Naive thymus-derived CD8-positive, alpha-beta T cell (primary cell): ENCODE measurements at places on chromosomes 1 and 21. TPM values are rescaled to one million over a fixed set of nuclear protein-coding genes. Genes with fewer than 3 reads are reported as not detected.
A peak's percentile ranks its signal among the peaks of the same experiment; 100 is the strongest.

GRCh38 chr1:4172644-4173599 lies 272.9 kb upstream of the C1orf174 start:
- no peak overlapping the region for H3K27ac ChIP-seq
- DNase-seq: no peak
- H3K36me3 ChIP-seq: no peaks in the 10 kb centered on the region
- H3K4me3 ChIP-seq: no peak overlapping the region
- peaks cover 8% of the 10 kb centered on the region for H3K27me3 ChIP-seq
- H3K4me1 ChIP-seq: peaks cover 6% of the 10 kb centered on the region

DNA sequence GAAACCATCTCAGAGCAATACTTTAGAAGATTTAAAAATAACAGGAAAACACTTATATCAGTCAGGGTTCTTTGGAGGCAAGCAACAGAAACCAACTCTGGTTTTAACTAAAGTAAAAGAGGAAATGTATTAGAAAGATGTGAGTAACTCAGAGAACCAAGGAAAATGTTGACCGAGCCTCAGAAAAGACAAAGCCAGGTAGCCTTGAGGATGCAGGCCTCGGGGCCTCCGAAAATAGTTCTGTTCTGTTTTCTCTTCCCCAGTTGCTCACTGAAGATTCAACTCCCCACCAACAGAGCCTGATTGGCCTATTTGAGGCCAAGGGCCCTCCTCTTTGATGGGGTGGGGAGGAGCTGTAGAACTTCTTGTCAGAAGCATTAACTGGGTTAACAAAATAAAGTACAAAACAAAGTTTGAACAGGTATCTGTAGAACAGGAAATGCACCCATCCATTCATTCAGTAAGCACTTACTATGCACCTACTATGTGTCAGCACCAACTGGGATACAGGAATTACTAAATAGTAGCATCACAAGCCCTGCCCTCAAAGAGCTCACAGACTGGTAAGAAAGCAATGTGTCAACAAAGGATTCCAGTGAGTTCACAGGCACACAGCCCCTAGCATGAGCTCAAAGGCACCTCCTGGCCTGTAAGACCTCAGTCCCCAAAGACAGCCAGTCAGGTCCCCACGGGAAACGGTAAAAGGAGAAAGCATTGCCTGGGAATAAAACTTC lies 12.6 kb downstream of the SLAMF8 start:
- H3K4me3 ChIP-seq: no peak overlapping the region
- H3K27ac ChIP-seq: peak overlapping the region; percentile 7
- no peaks in the 10 kb centered on the region for H3K27me3 ChIP-seq
- no peak for DNase-seq

Gene C1orf94
- total RNA-seq: not detected

Gene GPR3
- total RNA-seq: not detected

Gene SLC6A17
- total RNA-seq: not detected

DNA sequence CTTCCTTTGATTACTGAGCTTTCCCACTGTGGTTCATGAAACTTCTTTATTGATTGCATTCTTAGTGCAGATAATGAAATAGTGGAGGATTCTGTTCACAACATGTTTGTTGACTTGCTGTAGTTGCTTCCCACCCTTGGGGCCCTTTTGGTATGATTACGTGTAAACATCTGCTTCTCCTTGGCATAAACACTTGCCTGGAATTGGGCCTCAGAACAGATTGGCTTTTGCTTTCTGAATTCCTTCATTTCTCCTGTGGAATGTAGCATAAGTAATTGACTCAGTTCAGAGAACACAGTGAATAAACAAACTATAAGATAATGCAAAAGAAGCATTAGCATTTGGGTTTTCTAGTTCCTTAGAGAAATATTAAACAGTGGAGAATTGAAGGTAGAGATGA lies 59.5 kb upstream of the LAMC2 start:
- no peak overlapping the region for H3K4me3 ChIP-seq
- peaks cover 15% of the 10 kb centered on the region for H3K27me3 ChIP-seq
- DNase-seq: no peak
- no peaks in the 10 kb centered on the region for H3K36me3 ChIP-seq

DNA sequence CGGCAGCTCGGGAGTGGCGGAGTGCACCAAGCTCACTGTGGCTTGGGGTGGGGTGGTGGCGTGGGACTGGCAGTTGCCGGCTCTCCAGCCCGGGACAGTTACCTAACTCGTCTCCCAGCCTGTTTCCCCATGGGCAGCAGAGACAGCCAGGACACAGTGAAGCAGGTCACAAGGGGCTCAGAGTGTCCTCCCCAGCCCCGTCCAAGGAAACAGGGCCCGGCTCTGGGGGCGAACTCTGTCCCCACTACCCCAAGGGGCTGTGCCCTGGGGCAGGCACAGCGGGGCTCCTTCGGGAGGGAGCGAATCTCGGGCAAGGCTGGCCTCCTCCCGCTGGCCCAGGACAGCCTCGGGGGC lies 759 bp downstream of the GPR157 start:
- H3K4me3 ChIP-seq: peak overlapping the region; percentile 88
- peak overlapping the region; percentile 37 for H3K27ac ChIP-seq
- no peaks in the 10 kb centered on the region for H3K27me3 ChIP-seq
- peak; percentile 18 for DNase-seq
- no peaks in the 10 kb centered on the region for H3K36me3 ChIP-seq

GRCh38 chr1:201925981-201926645 lies 20.2 kb downstream of the LMOD1 start:
- no peak for DNase-seq
- no peak overlapping the region for H3K27ac ChIP-seq
- no peaks in the 10 kb centered on the region for H3K4me1 ChIP-seq
- H3K36me3 ChIP-seq: no peaks in the 10 kb centered on the region
- no peak overlapping the region for H3K4me3 ChIP-seq

DNA sequence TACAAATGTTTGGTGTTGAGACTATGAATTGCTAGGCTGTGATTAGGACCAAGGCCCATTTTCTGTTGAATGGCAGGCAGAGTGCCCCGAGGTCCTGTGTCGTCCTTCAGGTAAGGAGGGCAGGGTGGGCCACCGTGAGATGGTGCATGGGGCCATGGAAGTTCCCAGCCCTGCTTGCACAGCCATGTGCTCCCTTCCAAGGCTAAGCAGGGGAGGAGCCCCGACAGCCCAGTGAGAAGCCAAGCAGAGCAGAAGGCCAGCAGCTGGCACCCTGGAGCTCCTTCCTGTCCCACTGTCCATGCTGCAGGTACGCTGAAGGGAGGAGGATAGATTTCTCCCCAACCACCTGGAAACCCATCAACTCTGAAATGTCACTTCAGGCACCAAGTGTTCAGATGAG lies 8.2 kb upstream of the NUAK2 start:
- no peak overlapping the region for H3K27ac ChIP-seq
- no peaks in the 10 kb centered on the region for H3K36me3 ChIP-seq
- no peak for DNase-seq
- H3K4me3 ChIP-seq: no peak overlapping the region

DNA sequence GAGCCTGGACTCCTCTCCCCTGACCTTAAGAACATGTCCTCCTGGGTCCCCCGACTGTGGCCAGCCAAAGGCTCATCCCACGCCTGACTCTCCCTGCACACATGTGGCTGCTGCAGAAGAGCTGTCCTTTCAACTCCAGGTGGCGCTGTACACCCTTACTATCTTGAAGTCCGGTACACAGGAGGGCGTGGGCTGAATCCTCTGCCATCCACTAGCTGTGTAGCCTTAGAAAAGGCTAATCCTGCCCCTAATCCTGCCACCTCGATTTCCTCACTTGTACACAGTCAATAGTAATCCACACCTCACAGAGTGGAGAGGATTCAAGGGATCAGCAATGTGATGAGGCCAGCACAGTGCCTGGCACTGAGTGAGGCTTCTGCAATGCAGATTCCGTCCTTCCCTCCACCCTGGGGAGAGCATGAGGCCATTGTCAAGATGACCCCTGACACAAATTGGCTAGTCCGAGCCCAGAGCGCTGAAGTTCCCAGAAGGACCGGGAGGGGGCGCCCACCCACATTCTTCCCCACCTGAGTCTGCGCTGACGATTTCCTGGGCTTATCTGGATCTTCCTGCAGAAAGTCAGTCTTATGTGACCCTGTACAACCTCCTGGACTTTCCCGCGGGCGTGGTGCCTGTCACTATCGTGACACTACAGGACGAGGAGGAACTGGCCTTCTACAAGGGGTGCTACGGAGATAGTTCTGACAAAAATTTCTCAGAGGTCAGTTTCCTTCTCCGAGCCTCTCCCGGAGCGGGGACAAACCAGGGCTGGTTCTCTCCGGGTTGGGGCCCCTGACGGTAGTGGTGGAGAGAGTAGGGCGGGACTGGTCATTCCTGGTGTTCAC lies 47.1 kb upstream of the DMBX1 start:
- peaks cover 19% of the 10 kb centered on the region for H3K4me1 ChIP-seq
- DNase-seq: peak; percentile 65
- peaks cover 24% of the 10 kb centered on the region for H3K27me3 ChIP-seq
- peak overlapping the region; percentile 73 for H3K27ac ChIP-seq

DNA sequence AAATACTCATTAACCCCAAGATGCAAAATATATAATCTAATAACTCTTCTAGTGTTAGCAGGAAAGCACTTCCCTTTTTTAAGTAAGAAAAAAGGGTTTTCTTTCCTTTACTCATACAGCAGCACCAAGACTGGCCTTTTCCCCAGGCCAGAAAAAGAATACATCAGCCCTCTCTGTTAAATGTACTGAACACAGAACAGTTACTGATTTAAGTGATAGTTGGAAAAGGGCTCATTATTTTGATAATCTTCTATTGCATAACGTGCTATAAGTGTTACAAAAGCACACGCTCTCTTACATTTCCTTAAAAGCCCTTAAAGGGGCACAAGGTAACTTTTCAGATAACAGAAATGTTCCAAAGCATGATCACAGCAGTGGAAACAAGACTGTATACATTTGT lies 142.9 kb downstream of the TIAM1 start:
- H3K4me1 ChIP-seq: peaks cover 3% of the 10 kb centered on the region
- H3K27me3 ChIP-seq: no peaks in the 10 kb centered on the region
- H3K27ac ChIP-seq: no peak overlapping the region
- no peaks in the 10 kb centered on the region for H3K36me3 ChIP-seq
- H3K4me3 ChIP-seq: no peak overlapping the region

Gene PLA2G2A
- total RNA-seq: not detected

DNA sequence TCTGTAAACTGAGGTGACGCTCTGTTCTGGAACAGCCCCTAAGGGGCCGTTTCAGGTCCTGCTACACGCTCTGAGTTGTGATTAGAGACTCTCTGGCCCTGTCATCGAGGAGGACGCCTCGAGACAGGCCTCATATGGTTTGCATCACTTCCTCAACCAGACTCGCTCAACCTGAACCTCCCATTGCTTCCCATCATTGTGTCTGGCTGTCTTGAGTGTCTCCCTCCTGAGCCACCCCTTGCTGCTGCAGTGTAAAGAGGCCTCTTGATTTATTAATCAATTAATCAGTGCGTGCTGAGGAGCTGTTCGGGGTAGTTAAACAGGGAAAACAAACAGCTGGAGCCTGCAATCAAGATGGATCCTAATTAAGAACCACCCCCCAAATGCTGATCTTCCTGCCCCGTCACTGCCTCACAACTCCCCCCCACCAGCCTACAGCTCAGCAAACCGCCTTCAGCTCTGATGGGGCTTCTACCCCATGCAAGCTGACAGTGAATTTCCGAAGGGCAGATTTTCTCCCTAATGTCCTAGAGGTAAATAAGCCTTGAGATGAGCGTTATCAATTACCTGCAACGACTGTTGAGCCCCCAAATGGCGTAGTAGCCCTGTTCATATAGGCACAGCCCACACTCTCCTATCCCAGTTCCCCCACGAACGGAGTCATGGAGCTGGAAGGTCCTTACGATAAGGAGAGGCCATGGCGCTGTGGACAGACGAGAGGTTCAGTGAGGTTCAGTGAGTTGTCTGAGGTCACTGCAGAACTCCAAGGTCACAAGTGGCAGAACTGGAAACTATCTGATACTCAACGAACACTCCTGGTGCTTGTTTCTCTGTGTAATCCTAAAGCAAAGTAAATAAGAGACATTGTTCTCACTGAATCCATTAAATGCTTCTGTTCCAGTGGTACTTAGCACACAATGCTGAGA lies 210.6 kb downstream of the KIF26B start:
- H3K4me1 ChIP-seq: peaks cover 7% of the 10 kb centered on the region
- no peak overlapping the region for H3K4me3 ChIP-seq
- no peaks in the 10 kb centered on the region for H3K27me3 ChIP-seq

Gene LMX1A
- total RNA-seq: not detected

DNA sequence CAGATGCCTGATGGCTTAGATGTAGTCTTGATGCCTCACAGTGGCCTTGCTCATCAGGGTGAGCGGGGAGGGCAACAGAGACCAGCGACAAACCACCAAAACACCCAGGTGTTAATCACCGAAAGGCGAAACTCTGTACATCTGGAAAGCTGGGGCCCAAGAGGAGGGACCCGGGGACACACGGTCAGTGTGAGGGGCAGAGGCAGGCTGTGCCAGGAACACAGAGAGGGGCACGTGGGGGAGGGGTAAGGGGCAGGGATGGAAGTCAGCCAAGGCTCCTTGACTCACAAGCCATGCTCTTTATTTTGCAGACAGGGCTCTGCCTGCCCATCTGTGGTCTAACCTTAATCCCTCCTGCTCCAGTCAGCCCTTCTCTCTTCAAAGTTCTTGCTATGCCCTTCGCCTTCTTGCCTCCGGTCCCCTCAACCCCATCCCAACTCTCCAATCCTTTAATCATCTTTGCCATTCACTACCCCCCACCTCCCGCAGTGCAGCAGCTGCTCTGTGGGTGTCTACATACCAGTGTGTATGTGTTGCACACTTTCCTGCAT lies 4.3 kb downstream of the MEF2D start:
- peaks cover 77% of the 10 kb centered on the region for H3K4me1 ChIP-seq
- no peaks in the 10 kb centered on the region for H3K27me3 ChIP-seq
- H3K36me3 ChIP-seq: peaks cover 27% of the 10 kb centered on the region
- no peak for DNase-seq

DNA sequence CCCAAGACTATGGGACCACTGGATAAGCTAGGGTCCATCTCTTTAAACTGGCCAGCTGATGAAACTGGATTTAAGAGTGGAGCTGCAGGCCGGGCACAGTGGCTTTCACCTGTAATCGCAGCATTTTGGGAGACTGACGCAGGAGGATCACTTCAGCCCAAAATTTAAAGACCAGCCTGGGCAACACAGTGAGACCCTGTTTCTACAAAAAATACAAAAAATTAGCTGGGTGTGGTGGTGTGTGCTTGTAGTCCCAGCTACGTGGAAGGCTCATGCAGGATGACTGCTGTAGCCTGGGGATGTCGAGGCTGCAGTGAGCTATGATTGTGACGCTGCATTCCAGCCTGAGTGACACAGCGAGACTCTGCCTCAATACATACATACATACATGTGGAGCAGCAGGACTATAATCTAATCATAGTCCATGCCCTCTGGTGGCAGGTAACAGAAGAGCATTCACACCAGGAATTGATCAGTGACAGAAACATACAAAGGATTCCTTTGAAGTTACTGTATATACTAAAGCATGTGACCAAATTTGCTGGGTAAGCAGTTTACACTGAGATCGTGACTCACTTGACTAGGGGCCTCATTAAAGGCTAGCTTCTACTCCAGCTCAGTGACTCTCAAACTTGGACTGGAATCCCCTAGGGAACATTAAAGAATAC lies 101.5 kb upstream of the SLFNL1 start:
- DNase-seq: no peak
- H3K27me3 ChIP-seq: no peaks in the 10 kb centered on the region
- H3K4me1 ChIP-seq: no peaks in the 10 kb centered on the region
- no peak overlapping the region for H3K4me3 ChIP-seq
- no peak overlapping the region for H3K27ac ChIP-seq

Gene ROR1
- 0.44 TPM for total RNA-seq

GRCh38 chr1:78224861-78225552 lies 179.2 kb downstream of the GIPC2 start:
- H3K4me1 ChIP-seq: no peaks in the 10 kb centered on the region
- no peak overlapping the region for H3K27ac ChIP-seq
- H3K27me3 ChIP-seq: peaks cover 49% of the 10 kb centered on the region
- H3K4me3 ChIP-seq: no peak overlapping the region
- no peak for DNase-seq

GRCh38 chr1:11721311-11721710 lies 14.6 kb upstream of the AGTRAP start:
- H3K27ac ChIP-seq: no peak overlapping the region
- H3K4me1 ChIP-seq: peaks cover 15% of the 10 kb centered on the region
- DNase-seq: no peak
- H3K27me3 ChIP-seq: no peaks in the 10 kb centered on the region
- no peaks in the 10 kb centered on the region for H3K36me3 ChIP-seq
